Activated T-cell treated with anti-CD3 and anti-CD28 coated beads for 1 hour (primary cell): ENCODE measurements at places on chromosomes 7 and 10.
A peak's percentile ranks its signal among the peaks of the same experiment; 100 is the strongest.

- DNase-seq: peak; percentile 69
Observed at GRCh38 chr10:110226926-110227641, 19.7 kb downstream of the MXI1 start.

DNA sequence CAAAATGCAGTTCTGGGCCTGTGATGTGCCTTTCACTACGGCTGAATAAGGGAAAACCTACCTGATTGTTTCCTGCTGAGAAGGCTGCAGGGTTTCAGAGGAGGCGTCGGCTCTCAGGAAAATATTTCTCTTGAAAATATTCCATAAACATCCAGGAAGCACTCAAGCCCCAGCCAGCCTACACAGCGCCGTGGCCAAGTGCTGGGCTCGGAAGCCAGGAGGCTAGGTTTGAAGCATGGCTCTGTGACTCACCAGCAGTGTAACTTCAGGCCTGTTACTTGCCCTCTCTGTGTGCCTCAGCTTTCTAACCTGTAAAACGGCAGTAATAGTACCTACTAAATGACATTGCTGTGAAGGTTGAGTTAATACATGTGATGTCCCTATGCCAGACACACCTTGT lies 399.1 kb downstream of the GATA3 start:
- DNase-seq: no peak

GRCh38 chr7:30866939-30867338 lies 44.7 kb upstream of the AQP1 start:
- DNase-seq: no peak

DNA sequence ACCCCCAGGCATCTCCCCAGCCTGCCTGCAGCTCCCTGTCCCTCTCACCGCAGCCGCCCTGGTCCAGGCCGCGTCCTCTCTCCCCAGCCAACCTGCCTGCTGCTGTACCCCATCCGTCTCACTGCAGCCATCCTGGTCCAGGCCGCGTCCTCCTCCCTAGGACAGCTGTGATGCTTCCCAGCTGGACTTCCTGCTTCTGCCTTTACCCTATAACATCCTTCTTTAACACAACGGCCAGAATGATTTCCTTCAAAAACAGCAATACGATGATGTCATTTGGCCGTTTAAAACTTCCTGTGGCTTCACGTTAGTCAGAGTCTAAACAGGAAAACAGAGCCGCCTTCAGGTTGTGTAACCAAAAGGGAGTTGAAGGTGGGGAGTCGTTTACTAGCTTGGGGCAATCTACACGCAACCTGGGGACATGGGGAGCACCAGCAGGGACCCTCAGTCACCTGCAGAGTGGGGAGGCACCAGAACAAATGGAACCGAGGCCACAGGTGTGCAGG lies 32.2 kb upstream of the ZFAND2A start:
- DNase-seq: no peak

GRCh38 chr7:139362302-139362701 lies 2.6 kb downstream of the LUC7L2 start:
- no peak for DNase-seq

DNA sequence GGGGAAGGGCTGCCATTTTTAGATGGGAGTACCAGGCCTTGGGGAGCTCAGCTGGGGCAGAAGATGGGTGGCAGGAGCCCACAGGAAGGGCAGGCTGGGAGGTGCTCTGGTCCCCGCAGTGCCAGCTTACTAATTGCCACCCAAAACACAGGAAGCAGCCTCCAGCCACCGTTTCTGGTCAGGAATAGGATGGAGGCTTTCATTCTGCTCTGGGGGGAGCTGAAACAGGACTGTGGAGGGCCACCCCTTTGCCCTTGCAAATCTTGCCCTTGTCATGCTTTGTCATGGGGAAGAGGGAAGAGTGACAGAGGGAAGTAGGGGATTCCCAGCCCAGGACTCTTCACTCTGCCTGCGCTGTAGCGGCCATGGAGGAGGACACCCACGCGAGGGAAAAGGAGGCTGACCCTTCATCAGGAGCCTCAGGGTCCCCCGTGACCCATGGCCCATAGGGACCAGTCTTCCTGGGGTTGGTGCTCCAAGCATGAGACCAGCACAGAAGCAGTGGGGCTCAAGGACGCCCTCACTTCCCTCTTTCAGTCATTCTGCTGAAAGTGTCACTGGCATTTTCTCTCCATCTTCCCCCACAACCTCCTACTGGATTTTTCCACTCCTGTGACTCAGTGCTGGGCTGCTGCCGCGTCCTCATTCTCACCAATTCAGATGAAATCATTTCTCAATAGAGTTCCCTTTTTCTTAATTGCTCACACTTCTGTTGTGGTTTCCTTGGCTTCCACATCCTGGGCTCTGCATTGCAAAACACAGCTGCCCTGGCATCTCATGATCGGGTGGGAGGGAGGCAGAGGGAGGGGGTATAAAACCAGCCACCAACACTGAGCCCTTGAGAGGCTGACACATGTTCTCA lies 61.9 kb downstream of the MKI67 start:
- peak; percentile 33 for DNase-seq

- no peak for DNase-seq
Observed at GRCh38 chr10:75475460-75476182, 44.2 kb downstream of the LRMDA start.

DNA sequence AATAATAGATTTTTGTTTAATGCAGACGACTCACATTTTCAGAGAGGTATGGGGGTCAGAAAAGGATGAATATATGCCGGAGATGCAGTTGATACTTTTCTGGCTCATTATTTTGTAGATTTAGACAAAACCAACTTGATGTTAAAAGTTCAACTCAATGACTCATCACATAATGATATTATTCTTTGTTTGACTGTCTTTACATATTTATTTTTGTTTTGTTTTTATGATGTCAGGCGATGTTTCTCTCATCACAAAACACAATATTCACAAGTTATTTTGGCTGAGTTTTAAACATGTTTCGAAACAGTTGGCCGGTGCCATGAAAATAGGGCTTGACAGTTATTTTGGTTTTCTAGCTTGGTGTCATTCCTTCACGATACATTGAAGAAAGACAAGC lies 1.3 kb downstream of the GJD4 start:
- DNase-seq: no peak

DNA sequence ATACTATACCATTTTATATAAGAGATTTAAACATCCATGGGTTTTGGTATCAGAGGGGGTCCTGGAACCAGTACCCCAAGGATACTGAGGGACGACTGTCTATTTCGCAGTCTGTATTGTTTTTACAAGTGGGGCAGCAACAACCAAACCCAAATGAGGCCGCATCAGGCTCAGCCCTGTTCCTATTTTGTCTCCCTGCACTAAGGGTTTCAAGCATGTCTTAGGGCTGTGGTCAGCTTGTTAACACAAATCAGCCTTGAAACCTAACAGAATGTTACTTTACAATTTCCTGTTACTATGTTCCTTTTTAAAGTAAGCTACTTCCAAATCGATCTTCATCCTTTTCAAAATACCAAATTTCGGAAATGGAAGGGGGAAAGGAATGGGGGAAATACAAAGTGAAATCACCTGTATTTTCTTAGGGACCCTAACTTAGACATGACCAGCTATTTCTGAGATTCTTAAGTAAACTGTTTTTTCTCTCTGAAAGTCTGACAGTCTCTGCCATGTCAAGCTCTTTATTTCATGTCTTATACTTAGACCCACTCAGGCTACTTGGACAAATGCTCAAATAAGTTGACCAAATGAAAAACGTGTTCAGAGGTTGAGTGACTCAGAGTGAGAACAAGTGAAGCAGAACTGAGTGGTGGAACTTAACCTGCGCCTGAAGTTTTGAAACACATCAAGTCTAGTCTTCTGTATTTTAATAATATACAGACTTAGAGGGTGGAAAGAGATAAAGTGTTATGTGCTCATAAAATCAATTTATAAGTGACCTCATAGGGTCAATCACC lies 75.8 kb downstream of the C1GALT1 start:
- DNase-seq: no peak
